Activated CD4-positive, CD25-positive, alpha-beta regulatory T cell (primary cell): ENCODE measurements at places on chromosomes 3 and 15.

DNA sequence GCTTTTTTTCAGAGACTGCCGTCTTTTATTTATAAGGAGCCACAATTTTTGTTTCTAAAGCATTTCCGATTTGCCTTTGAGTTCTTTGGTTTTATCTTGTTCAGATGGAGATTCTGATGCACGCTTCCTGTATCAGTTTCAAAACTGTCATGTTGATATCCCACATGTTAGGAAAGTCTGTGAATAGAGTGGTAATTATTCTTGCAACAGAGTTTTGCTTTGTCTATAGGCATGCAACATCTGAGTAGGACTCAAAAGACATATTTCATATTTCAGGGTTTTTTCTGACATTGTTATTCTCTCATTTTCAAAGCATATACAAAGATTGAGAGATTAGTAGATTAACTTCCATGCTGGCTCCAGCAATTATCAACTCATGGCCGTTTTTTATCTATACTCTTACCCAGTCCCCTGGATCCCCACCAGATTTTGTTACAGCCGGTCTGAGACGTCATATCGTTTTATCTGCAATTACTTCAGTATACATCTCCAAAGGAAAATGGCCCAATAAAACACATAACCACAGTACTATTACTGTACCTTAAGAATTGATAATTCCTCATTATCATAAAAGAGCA lies 22.4 kb downstream of the PAQR5 start:
- no peak for DNase-seq

GRCh38 chr3:38210141-38210757 lies 44.9 kb downstream of the OXSR1 start:
- DNase-seq, result no peak

DNA sequence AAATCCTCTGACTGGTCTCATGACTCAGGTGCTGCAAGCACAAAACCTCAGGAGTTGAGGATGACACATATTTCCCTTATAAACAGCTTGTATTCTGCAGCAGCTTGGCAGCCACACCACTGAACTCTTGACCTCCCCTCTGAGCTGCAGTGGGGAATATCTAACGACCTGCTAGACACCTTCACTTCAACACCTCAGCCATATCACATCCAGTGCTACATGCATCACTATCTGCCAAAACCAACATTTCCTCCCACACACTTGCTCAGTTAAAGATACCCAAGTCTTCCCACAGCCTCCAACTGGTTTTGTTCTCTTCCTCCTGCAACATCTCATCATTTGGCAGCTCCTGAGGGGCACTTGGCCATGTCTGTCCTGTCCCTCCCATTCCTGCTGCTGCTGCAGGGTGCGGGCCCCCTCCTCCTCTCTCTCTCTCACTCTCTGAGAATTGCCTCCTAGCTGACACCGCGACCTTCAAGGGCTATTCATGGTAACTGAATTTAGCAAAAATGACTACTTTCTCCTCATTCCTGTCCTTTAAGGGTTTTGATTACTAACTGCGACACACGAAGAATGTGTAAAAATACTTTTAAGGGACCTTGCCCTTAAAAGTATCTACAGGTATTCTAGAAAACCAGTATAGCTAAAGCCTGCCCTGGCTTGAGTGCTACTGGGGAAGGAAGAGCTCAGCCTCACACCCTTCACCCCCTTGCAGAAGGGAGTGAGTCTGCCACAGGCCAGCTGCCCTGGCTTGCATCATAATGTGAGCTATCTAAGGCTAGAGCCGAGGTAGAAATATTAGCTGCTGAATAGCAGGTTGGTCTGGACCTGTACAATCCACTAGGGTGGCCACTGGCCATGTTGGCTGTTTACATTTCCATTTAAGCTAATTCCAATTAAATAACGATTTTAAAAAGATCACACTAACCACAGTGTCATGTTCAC lies 5.0 kb upstream of the CCR9 start:
- DNase-seq, result no peak

DNA sequence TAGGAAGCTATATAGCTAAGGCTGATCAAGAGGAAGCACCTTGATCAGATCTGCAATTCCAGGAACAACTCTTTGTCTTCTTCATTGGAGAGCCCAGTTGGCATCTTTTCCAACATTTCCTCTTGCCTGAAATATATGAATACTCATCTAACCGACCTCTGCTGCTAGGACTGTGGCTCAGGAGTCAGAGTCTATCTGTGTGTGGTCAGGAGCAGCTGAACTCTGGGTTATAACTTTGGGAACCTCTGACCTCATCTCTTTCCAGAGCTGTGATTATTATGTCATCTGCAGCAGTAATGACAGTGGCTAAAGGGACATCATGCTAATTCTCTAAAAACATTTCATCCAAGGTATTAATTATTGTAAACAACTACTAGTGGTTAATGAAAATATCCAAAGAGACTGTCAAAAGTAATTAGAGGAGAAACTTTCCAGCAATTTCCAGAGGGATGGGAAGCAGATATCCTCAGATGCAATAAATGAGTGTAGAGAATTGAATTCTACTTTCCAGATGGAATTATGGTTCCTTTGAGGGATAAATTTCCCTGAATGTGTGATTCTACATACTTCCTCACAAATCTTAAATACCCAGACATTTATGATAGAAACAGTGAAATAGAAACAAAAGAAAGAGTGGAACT lies 11.5 kb upstream of the SPINK8 start:
- no peak for DNase-seq

GRCh38 chr3:4581124-4581424 lies 87.9 kb downstream of the ITPR1 start:
- no peak for DNase-seq

DNA sequence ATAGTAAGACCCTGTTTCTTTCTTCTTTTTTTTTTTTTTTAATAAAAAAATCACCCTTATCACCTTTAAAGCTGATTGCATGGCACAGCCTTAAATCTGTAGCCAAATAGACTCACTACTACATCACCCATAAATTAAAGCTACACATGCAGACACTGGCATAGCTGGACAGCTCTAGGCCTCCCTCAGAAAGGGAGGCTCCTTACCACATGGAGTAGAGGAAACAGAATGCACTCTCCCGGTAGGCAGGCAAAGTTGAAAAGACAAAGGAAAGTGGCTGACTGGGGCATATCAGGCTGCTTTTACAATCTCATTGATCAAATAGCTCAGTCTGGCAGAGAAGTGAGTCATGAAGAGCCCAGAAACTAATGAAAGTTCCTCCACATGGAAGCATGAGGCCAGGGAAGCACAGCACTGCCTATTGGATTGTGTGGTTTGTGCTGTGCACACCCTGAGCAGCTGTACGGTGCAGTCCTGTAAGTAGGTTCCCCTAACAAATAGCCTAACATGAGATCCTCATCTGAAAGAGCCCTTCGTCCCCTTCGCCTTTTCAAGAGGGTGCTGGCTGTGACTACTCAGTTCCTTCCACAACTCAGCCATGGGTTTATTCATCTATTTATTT lies 32.7 kb upstream of the FAM98B start:
- no peak for DNase-seq

GRCh38 chr3:181805703-181806102 lies 94.0 kb downstream of the SOX2 start:
- DNase-seq, result no peak

GRCh38 chr3:70085613-70086012 lies 86.1 kb downstream of the SAMMSON start:
- DNase-seq, result no peak

DNA sequence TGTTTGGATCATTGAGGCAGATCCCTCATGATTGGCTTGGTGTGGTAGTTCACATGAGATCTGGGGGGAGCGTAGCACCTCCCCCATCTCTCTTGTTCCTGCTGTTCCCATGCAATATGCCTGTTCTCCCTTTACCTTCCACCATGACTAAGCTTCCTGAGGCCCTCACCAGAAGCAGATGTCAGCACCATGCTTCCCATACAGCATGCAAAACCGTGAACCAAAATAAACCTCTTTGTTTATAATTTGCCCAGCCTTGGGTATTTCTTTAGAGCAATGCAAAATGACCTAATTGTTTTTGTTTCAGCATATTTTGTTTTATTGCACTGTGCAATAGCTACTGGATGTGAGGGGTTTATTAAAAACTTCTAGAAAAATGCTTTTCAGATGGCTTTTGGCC lies 56.6 kb upstream of the CHST2 start:
- no peak for DNase-seq

GRCh38 chr3:156298014-156298413 lies 177.6 kb downstream of the KCNAB1 start:
- DNase-seq, result no peak

DNA sequence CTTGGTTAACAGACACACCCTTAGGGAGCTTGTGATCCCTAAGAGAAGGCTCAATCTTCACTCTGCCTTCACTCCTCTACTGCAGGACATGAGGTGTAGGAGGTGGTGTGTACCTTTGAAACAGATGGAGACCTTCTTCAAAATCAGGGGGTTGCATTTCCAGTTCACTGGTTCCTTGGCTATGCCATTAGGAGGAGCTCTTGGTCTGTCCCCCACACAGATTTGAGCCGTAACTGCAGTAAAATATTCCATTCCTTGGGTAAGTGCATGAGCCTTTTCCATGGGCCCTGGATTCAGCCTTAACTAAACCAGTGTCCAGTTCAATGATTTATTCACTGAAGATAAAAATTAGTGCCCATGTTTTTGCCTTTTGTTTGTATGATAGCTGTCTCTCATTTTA lies 144.6 kb downstream of the MCTP2 start:
- no peak for DNase-seq

- no peak for DNase-seq
Observed at GRCh38 chr3:115635406-115635805, 12.1 kb downstream of the GAP43 start.

GRCh38 chr3:10251006-10251405 lies 2.7 kb downstream of the TATDN2 start:
- DNase-seq, result no peak

DNA sequence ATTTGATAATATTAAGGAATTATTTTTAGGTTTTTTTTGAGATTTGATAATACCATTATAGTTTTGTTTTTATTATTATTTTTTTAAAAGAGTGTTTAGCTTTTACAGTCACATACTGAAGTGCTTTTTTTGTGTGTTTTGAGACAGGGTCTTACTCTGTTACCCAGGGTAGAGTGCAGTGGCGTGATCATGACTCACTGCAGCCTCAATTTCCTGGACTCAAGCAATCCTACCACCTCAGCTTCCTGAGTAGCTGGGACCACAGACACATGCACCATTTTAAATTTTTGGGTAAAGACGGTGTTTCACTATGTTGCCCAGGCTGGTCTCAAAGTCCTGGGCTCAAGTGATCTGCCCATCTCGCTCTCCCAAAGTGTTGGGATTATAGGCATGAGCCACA lies 73.0 kb downstream of the SUMF1 start:
- DNase-seq, result no peak

GRCh38 chr15:64515196-64515595 lies 54.8 kb downstream of the ZNF609 start:
- DNase-seq, result no peak

DNA sequence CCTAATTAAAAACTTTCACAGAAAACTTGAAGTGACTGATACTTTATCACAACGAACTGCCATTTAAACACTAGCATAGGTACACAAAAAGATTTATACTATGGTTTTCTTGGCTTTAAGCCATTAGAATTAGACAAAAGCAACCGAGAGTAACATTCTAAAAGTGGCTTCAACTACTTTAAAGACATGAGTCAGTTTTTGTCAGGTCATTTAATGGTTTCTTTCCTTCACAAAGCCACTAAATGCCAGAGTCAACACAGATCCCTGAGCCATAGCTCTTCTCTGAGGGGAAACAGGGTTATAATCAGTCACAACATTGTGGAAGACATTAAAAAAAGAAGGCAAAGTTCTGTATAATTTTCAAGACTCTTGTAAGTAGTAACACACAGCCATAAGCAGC lies 54.6 kb downstream of the CAPN3 start:
- no peak for DNase-seq

- DNase-seq, result no peak
Observed at GRCh38 chr3:140308535-140308934, 369.3 kb upstream of the TRIM42 start.

DNA sequence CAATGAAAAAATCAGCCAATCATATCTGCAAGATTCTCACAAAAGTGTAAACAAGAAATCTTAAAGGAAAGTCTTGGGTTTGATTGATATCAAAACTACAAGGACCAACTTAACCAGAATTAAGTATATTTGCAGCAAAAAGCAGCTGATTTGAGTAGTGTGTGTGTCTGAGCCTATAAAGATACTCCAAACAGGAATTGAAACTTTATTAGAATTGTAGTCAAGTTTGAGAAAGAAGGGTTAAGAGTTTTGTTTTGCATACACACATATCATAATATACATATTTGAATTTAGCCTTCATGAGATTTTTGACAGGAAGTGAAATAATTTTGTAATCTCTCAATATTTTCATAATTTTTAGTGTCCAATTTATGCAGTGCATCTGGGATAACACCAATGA lies 300.1 kb downstream of the NAALADL2 start:
- DNase-seq, result no peak

GRCh38 chr3:53594276-53594675 lies 99.9 kb downstream of the CACNA1D start:
- DNase-seq, result no peak

DNA sequence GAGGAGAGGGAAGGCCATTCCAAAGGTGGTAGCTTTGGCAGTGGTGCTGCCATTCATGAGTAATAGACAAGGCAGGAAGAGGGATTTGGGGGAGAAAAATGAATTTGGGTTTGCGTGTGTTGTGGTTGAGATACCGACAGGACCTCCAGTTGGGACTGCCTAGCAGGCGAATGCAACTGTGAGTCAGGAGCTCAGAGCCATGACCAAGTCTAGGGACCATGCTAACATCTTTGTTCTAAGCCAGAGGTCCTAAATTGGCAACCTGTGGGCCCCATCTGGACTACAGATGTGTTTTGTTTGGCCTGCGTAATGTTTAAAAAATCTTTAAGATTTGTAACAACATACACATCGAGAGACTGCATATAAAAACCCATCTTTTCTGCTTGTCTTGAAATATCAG lies 61.6 kb downstream of the SAMMSON start:
- DNase-seq, result no peak

GRCh38 chr15:56445746-56446145 lies 19.2 kb downstream of the MNS1 start:
- no peak for DNase-seq

GRCh38 chr15:28994831-28995596 lies 109.2 kb downstream of the APBA2 start:
- no peak for DNase-seq

DNA sequence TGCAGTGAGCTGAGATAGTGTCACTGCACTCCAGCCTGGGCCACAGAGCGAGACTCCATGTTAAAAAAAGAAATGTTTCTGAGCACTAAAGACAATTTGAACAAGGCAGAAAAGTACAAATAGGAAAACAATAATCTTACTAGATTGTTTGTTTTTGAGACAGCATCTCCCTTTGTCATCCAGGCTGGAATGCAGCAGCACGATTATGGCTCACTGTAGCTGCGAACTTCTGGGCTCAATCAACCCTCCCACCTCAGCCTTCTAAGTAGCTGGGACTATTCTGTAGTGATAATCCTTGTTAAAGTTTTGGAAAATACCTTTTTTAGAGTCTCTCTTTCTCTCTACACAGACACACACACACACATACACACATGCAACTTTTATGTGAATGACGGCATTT lies 107.1 kb downstream of the LPP start:
- no peak for DNase-seq
